Upper lobe of left lung (tissue), 6 donors: ENCODE measurements at places on chromosomes 2 and 18. TPM values are rescaled to one million over a fixed set of nuclear protein-coding genes. Genes with fewer than 3 reads are reported as not detected.

DNA sequence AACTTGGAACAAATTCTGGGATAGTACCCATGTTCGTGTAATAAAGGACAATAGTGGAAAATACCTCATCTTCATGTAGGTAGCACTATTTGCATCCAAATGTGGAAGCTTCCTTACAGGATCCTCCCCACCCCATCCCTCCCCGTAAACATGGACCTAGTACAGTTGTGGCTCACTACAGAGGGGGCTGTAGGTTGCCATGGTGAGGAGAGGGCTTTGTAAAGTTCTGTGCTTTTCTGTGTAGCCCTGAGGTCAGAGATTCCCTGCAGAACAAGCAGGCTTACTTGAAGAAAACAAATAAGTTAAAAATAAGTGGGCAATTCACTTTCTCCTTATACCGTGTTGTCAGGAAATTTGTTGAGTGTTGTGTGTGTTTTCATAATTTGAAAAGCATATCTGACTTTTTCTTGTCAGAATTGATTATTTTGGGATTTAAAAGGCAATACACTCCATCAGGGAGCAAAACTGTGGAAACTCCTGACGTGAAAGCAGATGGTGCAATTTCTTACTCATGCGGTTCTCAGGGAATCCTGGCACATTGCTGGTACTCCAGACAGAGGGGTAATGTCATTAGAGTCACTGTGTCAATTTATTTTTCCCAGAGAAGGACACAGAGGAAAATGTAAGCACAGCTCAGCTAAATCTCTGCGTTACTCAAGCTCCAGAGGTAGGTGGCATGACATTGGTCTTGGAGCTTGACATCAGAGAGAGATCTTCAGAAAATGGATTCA is 174.2 kb upstream of the LHCGR start:
- DNase-seq: no peak

DNA sequence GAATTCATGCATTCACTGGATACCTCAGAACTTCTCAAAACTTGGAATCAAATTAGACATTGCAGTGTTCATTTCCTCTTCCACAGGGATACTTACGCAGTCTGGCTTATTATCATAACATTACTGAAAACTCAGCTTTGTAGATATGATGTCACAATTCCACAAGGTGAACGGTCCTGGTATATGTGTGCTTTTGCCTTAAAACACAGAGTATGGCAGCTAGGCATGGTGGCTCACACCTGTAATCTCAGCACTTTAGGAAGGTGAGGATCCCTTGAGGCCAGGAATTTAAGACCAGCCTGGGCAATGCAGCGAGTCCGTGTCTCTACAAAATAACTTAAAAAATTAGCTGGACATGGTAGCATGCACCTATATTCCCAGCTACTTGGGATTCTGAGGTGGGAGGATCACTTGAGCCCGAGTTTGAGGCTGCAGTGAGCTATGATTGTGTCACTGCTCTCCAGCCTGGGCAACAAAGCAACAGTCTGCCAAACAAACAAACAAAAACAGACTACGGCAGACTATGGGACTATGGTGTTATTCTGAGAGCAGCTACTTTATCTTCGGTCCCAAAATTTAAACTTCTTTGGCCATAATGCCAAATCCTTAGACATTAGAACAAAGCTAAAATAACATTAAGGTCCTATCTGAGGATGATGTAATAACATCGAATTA is 1191.9 kb upstream of the SLC39A10 start:
- DNase-seq: no peak

- DNase-seq: no peak
These were observed 85.1 kb upstream of the FOXI3 start for GRCh38 chr2:88537640-88538039.

G6PC2 gene
- total RNA-seq: not detected

DNA sequence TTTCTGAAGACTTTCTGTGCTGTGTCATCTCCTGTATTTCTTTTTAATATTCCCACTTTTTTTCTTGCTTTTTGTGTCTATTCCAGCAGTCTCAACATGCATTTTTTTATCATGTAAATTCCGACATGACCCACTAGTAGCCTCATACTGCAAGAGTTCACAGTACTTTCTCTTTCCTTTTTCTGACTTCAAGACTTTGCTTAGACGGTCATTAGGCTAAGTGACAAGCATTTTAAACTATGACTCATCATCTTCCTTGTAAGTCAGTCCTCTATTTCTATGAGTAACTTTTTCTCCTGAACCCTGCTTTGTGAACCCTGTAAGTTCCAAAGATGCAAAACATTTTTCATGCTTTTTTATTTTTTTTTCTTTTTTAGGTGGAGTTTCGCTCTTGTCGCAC is 381.2 kb downstream of the TXNL1 start:
- no peak for DNase-seq

GRCh38 chr2:40814616-40815015 is 362.7 kb upstream of the SLC8A1 start:
- no peak for DNase-seq

GRCh38 chr2:181430406-181431118 is 26.6 kb upstream of the ITGA4 start:
- DNase-seq: no peak

- DNase-seq: no peak
These were observed 193.6 kb downstream of the MTCL1 start for GRCh38 chr18:8899000-8899399.

DNA sequence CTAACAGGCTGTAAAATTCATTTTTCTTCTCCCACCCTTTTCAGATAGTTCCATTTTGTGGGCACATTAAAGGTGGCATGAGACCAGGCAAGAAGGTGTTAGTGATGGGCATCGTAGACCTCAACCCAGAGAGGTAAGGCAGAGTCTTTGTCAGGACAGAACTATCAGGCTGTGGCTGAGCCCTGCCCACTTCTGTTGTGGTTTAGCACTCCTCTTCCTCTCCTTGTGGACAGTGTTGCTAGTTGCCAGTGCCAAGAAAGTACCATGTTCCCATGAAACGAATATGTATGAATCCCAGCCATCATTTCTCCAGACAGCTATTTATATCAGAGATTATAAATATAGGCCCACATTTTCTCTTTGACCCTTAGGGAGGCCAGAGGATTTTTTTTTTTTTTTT is 1.6 kb downstream of the LGALSL start:
- DNase-seq: no peak

IL37 gene
- total RNA-seq: 0.37 TPM

GRCh38 chr2:274503-274902 is 9.8 kb downstream of the ACP1 start:
- no peak for DNase-seq

GRCh38 chr2:166067229-166067628 is 60.6 kb downstream of the SCN1A start:
- no peak for DNase-seq

DNA sequence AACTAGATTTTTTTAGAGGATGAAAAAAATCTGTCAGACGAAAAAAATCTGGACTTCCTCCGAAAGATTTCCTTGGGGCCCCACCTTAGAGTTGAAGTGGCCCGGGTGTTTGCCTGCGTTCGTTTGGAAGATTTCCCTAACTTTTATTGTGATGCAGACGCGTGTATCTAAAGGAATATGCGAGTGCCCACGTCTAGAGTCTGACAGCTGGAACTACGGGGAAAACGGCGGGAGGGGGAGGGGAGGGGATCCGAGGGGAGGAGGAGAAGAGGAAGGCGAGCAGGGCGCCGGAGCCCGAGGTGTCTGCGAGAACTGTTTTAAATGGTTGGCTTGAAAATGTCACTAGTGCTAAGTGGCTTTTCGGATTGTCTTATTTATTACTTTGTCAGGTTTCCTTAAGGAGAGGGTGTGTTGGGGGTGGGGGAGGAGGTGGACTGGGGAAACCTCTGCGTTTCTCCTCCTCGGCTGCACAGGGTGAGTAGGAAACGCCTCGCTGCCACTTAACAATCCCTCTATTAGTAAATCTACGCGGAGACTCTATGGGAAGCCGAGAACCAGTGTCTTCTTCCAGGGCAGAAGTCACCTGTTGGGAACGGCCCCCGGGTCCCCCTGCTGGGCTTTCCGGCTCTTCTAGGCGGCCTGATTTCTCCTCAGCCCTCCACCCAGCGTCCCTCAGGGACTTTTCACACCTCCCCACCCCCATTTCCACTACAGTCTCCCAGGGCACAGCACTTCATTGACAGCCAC is 2.4 kb upstream of the SP9 start:
- DNase-seq: no peak

- DNase-seq: no peak
These were observed 68.9 kb downstream of the VAPA start for GRCh38 chr18:9982711-9983110.

GRCh38 chr18:68960355-68960754 is 162.5 kb downstream of the CCDC102B start:
- no peak for DNase-seq

TYMS gene
- total RNA-seq: 6.0 TPM

APOB gene
- under 0.01 TPM for total RNA-seq

DNA sequence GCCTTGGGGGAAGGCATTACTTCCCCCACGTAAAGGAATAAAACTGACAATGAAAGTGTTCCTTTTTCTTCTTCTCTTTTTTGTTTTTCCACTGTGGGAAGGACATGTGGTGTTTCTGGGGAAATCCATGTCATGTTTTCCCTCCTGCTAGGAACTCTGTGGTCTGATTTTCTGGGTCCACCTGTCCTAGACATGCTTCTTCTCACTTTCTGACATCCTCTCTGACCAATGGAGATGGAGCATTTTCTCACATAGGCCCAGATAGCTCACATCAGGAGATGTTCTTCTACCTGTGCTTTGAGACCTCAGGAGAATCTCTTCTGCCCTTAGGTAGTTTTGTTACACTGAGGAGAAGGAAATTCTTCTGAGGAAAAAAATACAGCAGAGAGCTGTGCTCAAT is 252.0 kb upstream of the SIX3 start:
- DNase-seq: no peak

DNA sequence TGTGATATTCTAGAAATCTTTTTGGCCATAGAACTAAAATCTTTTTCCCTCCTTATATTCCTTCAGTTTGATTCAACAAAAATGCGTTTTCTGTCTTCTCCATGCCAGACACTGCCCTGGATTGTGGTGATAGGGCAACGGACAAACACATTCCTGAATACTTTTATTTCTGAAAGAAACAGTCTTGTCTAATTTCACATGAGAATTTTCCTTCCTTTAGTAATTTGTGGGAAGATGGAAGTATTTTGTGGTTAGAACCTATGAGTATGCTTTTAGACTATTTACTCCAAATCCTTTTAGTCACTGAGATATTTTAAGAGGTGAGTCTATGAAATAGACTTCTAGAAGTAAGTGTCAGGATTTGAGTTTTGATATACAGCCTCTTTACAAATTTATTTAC is 49.6 kb downstream of the COL5A2 start:
- no peak for DNase-seq
